ENCODE measurements at places on chromosomes 6 and 20. TPM values are rescaled to one million over a fixed set of nuclear protein-coding genes. Genes with fewer than 3 reads are reported as not detected.

- DNase-seq = no peak
These were observed 401.1 kb downstream of the CD83 start for GRCh38 chr6:14518515-14519217.

Gene CDYL
- total RNA-seq = 30.4 TPM

- DNase-seq = no peak
These were observed 64.4 kb upstream of the TMEM170B start for GRCh38 chr6:11473008-11473740.

Gene B4GALT5
- total RNA-seq = 62.2 TPM

Gene C6orf58
- total RNA-seq = not detected

GRCh38 chr6:131954775-131955107, 3.6 kb upstream of the CCN2 start:
- DNase-seq = peak; percentile 67

Gene MICA
- 31.7 TPM for total RNA-seq

Gene SLC52A3
- 7.5 TPM for total RNA-seq

DNA sequence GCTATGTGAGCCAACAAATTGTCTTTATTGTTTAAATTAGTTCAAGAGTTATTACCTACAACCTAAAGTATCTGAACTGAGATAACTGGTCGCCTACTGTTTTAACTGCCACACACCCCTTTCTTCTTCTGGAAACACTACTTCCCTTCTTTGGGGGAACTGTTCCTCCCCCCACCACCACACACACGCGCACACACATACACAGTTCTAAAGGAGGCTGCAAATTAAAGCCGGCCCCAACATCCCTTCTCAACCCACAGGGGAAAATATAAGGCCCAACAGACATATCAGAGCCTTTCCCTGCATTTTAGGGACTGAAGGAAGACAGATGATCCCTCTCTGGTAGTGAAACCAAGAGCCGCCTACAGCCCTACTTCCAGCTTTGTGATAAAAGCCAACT, 348.0 kb upstream of the JARID2 start:
- no peak for DNase-seq

Gene SIRPB2
- 3.7 TPM for total RNA-seq

Gene NECAB3
- 37.3 TPM for total RNA-seq

- peak; percentile 34 for DNase-seq
These were observed 648 bp downstream of the COL19A1 start for GRCh38 chr6:69866770-69867638.

GRCh38 chr6:39920157-39920556, 14.1 kb downstream of the MOCS1 start:
- DNase-seq = no peak

- no peak for DNase-seq
These were observed 995 bp downstream of the ZFP64 start for GRCh38 chr20:52190437-52191131.
